ENCODE measurements at places on chromosomes 7 and 10.

DNA sequence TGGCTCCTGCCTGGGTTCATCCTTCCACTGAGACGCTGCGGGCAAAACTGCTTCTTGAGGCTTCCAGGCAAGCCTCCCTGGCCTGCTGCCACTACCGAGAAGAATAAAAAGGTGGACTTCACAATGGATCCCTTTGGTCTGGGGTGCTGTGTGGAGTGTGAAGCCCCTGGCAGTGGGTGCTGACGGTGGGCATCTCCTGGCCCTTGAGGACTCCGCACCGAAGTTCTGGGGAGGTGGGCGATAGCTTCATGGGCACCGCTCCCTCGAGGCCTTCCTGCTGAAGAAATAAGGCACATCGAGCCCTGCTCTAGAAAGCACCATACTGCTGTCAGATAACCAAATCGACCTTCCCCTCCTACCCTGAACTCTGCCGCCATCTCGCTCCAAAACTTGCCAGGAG lies 106.6 kb upstream of the CTBP2 start:
- no peak for DNase-seq

DNA sequence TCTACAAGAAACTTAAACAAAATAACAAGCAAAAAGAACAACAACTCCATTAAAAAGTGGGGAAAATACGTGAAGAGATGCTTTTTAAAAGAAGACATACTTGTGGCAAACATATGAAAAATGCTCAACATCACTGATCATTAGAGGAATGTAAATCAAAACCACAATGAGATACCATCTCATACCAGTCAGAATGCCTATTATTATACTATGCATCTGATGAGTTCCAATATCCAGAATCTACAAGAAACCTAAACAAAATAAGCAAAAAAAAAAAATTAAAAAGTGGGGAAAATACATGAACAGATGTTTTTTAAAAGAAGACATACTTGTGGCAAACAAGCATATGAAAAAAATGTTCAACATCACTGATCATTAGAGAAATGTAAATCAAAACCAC lies 29.6 kb upstream of the AKR1C3 start:
- DNase-seq, result no peak

- no peak for DNase-seq
These were observed 175.6 kb downstream of the OTUD1 start for GRCh38 chr10:23614483-23614882.

DNA sequence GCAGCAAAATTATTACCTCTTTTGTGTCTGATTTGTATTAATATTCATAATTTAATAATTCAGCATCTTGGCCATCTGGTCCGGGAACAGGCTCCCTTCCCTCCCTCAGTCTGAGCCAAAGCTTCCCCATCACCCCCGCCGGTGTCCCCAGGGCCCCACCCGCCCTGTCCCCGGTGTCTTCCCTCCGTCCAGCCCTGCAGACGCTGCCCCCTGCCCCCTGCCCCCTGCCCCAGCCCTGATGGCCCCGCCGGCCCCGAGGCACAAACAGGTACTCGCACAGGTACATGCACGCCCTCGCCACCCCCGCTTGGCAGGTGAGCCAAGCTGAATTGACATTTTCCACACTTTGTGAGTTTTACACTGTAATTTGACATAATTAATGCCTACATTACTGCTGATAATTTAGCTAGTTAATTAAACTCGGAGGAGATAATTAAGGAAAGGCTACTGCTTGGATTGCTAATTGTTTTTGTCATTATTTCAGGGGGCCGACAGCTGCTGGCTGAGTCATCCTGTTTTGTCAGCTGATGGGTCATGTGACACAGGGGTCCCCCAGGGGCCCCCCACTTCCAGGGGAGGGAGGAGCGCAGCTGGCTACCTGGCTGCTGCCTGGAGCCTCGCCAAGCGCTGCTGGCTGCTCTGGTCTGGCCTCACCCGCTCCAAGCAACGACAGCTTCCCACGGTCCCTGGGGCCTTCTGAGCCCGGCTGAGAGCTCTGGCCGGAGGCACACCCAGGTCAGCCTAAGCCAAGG lies 36.6 kb downstream of the MICALL2 start:
- no peak for DNase-seq

DNA sequence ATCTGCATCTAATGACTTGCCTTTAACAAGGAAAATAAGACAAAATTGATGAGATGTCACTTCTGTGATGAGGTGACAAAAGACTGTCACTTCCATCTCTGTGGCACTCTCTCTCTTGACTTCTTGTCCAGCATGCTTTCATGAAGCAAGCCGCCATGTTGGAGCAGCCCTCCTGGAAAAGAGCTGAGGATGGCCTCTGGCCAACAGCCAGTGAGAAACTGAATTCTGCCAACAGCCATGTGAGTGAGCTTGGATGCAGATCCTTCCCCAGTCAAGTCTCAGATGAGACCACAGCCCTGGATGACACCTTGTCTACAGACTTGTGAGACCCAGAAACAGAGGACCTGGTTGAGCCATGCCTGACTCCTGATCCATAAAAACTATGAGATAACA lies 412.6 kb upstream of the SHH start:
- DNase-seq, result no peak

GRCh38 chr7:18498341-18498740 lies 2.8 kb downstream of the HDAC9 start:
- DNase-seq, result no peak

GRCh38 chr7:16875861-16876260 lies 5.9 kb downstream of the AGR3 start:
- no peak for DNase-seq

- no peak for DNase-seq
These were observed 23.0 kb upstream of the ZMYND11 start for GRCh38 chr10:112246-112645.

DNA sequence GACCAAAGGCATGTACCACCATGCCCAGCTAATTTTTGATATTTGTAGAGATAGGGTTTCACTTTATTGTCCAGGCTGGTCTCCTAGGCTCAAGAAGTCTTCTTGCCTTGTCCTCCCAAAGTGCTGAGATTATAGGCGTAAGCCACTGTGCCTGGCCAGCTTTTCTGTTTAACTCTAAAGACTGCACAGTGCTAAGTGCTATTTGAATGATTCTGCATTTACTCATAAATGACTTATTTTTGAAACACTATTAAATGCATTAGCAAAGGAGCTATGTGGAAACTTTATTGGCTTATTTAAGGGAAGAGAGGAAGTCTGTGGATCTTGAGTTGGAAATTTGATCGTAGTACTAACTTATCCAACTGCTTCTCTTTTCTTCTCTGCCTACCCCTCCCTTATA lies 89.1 kb downstream of the NT5C2 start:
- no peak for DNase-seq

DNA sequence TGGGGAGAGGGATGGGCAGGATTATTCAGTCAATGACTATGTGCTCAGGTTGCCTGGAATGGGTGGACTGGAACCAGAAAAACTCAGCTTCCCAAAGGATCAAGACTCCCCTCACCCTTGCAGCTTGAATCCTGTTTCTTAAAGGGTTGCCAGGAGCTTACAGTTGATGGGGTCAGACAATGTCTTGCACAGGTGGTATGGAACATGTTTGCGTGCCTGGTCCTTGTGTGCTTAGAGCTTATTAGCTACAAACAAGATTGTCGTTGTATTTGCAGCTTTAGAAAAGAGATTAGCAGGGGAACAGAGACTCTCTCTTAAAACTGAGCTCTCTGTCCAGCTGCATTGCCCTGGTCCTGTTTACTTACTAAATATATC lies 56.9 kb downstream of the PRR15 start:
- no peak for DNase-seq

- DNase-seq, result no peak
These were observed 4.0 kb upstream of the OAT start for GRCh38 chr10:124422742-124423141.

GRCh38 chr7:114885836-114886235 lies 36.1 kb upstream of the MDFIC start:
- no peak for DNase-seq

DNA sequence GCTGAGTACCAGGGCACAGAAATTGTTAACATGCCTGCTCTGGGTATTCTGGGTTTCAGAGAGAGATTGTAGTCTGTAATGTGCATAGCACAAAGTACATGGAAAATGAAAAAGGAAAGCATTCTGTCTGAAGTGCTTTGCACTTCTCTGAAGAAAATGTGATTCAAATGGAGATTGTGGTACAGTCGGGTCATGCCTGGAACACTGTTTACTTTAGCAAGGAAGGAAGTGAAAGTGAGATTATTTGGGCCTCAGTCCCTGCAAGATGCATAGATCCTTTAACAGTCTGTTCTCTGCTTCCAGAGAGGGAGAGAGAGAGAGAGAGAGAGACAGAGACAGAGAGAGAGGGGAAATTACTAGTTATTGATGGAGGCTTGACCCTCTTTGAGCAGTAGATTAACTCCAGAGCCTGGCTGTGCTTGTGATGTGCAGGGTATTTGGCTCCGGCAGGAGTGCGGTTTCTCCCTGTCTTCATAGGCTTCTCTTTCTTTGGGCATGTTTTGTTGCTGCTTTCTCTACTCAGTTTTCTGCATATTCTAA lies 5.4 kb downstream of the VWC2 start:
- no peak for DNase-seq

DNA sequence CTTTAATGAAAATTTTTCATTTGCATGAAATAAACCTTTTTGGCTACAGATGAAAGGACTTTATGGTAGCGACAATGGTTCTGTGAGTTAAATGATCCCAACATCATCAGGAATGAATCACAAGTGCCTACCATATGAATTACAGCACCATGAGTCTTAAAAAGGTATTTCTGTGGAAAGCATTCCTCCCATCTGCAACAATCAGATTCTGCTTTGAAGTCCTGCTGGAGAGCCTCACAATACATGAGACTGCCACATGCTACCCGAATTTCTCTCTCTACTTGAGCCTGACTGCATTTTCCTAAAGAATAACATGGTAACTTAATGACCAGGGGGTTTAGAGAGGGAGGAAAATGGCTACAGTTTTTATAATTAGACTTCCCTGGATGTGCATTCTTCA lies 190.3 kb downstream of the TWIST1 start:
- DNase-seq, result no peak

GRCh38 chr10:99730026-99730425 lies 1.9 kb downstream of the COX15 start:
- DNase-seq, result no peak

GRCh38 chr7:30429156-30429530 lies 49.4 kb downstream of the NOD1 start:
- DNase-seq, result no peak

DNA sequence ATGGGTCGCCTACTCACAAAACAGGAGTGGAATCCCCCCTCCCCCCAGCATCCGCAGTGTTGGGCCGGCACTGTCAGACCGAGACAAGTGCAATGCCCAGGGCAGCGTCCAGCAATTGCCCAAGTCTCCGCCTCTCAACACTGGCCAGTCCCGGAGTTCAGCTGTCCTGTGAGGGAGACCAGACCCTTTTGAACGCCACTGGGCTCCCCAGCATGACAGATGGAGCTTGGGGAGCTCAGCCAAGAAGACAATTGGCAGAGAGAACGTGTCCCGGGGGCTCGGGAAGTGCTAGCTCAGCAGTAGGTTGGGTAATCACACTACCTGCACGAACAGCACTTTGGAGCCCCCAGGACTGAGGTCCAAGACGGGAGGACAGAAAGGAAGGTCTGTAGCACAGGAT lies 4.7 kb downstream of the COPS6 start:
- DNase-seq, result no peak

DNA sequence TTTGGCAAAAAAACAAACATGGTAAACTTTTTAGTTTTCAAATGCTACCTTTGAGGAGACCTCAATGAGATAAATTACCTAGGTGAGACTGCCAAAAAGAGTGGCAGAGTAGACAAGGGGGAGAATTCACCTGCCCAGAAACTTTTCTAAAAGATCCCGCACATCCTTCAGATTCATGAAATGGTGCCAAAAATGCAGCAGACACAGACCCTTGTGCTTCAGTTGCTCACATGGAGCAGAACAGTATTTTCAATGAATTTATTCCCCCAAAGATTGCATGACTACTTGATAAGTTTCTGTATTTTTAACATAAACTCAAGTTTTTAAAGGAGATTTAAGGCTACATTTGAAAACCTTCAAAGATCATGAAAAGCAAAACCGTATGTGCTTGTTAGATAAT lies 270.0 kb downstream of the TRIL start:
- no peak for DNase-seq

DNA sequence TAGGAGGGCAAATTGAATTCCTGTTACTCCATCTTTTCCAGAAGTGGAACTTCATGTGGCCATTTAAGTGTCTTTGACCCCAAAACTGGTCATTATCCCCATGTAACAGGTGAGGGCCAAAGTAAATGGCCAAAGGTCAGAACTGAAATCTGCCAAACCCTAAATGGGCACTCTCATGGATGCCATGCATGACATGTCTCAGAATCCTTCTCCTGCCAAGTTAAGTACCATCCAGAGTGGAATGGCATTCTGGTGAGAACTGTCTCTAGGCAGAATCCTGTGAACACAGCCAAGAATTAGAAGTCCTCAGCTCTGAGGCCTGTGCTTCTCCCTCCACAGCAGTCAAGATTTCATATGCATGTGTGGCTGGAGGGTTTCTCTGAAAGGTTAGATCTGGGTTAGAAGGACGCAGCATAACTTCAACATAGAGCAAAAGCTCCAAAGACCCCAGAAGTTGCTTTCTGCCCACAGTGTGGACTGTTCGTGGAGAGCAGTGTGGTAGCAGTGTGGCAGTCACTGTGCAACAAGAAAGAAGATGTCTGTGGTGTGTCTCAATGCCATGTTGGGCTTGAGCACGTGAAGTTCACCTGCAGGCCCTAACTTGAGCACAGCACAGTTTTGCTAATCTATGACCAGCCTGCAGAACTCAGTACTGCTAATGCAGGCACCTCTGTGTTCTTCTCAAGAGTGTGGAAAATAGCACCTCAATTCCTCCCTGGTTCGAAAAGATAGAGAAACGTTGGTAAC lies 121.3 kb downstream of the ADCY1 start:
- no peak for DNase-seq

- DNase-seq, result no peak
These were observed 25.5 kb upstream of the ECHDC3 start for GRCh38 chr10:11716686-11717085.

- DNase-seq, result no peak
These were observed 10.1 kb upstream of the ERVW-1 start for GRCh38 chr7:92487804-92488203.

GRCh38 chr7:87599336-87599735 lies 1.3 kb downstream of the ABCB1 start:
- DNase-seq, result no peak

- DNase-seq, result no peak
These were observed 544.6 kb upstream of the PHF14 start for GRCh38 chr7:10429031-10429430.

DNA sequence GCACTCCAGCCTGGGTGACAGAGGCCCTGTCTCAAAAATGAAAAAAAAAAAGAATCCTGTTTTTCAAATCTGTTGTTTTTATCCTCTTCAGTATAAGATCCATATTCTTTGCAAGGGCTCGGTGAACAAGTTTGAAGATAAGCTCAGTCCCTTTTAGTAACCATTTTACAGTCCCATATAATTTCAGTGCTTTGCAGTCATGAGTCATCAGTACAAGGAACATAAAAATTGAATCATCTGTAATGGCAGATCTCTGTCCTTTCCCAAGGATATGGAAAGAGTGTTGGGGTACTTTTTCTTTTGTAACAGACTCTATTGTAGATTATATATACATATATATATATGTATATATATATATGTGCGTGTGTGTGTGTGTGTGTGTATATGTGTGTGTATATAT lies 52.2 kb upstream of the ZPBP start:
- no peak for DNase-seq

- no peak for DNase-seq
These were observed 164.3 kb downstream of the NRF1 start for GRCh38 chr7:129775695-129776361.
